ENCODE measurements at places on chromosomes 16 and 17. TPM values are rescaled to one million over a fixed set of nuclear protein-coding genes. Genes with fewer than 3 reads are reported as not detected.

DNA sequence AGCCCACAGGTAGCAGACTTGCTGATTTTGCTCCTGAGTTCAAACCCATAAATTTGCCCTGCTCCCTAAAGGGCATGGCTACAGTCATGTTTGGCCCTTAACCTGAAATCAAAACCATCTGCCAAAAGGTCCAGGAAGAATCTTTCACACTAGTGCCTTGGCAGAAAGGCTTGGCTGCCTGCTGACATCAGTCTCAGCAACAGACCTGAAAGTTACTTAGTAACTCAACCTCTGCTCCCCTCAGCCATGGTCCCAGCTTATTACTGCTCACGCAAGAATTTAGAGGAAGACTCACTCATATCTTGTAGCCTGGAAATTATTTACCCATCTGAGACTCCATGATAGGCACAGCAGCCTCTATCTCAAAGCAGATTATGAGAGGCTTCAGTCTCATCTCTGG is 98.0 kb upstream of the KIF2B start:
- DNase-seq: no peak

DNA sequence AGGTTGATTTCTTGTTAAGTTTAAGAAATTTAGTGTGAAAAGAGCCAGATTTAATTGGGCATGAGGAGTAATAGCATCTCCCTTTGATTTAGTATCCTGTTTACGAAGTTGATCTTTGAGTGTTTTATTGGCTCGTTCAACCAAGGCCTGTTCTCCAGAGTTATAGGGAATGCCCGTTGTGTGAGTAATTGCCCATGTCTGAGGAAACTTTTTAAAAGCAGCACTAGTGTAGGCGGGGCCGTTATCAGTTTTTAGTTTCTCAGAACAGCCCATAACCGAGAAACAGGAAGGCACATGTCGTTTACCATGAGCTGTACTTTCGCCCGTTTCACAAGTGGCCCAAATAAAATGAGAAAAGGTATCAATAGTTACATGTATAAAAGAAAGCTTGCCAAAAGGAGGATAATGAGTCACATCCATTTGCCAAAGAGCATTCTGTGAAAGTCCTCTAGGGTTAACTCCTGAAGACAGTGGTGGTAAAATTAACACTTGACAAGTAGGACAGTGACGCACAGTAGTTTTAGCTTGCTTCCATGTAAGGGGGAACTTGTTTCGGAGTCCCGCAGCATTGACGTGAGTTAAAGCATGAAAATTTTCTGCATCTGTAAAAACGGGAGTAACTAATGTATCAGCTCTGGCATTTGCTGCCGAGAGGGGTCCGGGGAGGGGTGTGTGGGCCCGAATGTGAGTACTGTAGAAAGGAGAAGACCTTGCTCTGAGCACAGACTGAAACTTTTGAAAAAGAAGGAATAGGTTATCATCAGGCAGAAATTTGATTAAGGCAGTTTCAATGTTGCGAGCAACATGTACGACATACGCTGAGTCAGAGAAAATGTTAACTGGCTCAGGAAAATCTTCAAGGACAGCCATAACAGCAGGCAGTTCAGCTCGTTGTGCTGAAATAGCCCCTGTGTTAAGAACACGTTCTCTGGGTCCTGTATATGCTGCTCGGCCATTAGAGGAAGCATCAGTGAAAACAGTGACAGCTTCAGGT is 18.5 kb upstream of the KCTD5 start:
- no peak for DNase-seq

Gene USP36
- total RNA-seq: 21.4 TPM

- DNase-seq: no peak
Measured at GRCh38 chr16:26952411-26952810, 114.3 kb upstream of the C16orf82 start.

Gene MEIOC
- 0.47 TPM for total RNA-seq

Gene PTRH2
- total RNA-seq: 22.1 TPM

Gene NPIPA5
- 2.7 TPM for total RNA-seq

GRCh38 chr16:55289353-55289752 is 34.6 kb upstream of the IRX6 start:
- DNase-seq: no peak

GRCh38 chr16:55701442-55702319 is 45.9 kb downstream of the SLC6A2 start:
- DNase-seq: no peak

DNA sequence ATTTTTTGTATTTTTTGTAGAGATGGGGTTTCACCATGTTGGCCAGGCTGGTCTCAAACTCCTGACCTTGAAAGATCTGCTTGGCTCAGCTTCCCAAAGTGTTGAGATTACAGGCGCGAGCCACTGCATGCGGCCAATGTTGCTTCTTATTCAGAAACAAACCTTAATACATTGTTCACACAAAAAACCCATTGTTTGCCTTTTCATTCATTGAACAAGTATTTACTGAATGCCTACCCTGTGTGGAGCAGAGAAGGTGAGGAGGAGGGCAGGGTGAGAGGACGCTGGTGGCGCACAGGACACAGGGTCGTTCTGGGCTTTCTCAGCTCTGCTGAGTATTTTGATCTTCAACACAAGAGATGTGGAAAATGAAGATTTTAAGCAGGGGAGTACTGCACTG is 8.0 kb upstream of the KRT23 start:
- no peak for DNase-seq

DNA sequence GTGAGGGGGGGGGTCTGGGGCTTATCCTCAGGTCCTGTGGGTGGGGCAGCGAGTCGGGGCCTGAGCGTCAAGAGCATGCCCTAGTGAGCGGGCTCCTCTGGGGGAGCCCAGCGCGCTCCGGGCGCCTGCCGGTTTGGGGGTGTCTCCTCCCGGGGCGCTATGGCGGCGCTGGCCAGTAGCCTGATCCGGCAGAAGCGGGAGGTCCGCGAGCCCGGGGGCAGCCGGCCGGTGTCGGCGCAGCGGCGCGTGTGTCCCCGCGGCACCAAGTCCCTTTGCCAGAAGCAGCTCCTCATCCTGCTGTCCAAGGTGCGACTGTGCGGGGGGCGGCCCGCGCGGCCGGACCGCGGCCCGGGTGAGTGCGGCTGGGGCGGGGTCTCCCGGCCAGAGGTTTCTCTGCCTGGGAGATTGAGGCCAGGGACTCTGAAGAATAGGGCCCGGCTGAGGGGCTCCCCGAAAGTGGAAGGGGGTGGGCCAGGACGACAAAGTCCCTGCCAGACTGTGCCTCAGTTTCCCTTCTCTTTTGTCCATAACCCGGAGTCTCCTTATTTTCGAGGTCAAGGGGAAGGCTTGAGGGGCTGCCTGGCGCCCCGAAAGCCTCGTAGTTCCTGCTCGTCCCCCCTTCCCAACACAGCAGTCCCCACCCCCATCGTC is at the start of gene FGF11:
Gene FGF11, plus strand, starts transcription at position 51 of the 651 bp plus-strand sequence. Its CDS starts 109 bp downstream, at position 160.
- DNase-seq: no peak

DNA sequence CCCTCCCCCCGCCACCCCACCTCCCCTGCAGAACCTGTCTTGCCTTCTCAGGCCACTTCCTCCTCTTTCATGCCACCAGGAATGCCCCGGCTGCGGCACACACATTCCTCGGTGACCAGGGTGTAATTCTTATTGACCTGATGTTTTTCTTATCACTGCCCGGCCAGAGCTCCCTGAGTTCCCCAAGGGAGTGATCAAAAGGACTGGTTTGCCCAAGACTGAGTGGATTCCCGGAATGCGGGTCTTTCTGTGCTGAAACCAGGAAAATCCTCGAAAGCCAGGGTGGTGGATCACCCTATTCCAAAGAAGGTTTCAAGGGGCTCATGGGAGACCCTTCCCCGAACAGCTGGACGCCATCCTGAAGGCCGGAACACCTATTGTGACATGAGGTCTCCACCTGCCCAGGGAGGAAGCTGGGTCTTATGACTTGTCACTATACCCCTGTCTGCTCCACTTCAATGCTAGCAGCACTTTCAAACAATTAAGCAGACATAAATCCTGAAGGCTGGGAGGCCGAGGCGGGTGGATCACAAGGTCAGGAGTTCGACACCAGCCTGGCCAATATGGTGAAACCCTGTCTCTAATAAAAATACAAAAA is 53.0 kb upstream of the RPL38 start:
- DNase-seq: no peak

GRCh38 chr17:14320734-14321475 is 20.0 kb downstream of the HS3ST3B1 start:
- DNase-seq: no peak

DNA sequence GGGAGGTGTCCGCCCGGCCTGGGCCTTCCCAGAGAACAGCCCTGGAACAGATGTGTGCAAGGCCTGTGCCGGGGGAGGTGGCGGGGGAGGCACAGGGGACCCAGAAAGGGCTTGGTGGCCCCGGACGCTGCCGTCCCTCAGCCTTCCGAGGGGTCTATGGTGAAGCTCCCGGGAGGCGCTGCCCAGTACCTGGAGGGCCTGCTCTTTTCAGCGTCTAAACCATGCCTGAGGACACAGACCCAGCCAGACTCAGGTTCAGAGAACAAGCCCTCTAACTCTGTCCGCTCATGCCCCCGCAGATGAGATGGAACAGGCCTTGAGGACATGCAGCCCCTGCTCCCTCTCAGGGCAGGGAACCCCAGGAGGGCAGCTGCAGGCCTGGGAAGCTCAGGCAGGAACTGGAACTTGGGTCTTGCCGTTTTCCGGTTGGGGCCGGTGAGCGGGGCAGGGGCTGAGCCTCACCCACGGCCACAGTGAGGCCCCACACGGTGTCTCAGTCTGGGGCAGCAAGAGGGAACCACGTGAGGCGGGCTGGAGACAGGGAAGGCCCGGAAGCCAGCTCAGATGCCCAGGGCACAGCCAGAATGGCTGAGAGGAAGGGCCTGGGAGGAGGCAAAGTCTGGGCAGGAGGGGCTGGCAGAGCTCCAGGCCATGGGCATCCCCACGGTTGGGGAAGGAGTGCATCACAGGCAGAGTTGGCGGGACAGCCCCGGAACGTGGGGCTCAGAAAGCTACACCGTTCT is 12.5 kb downstream of the SLC16A3 start:
- peak; percentile 41 for DNase-seq

- DNase-seq: no peak
Measured at GRCh38 chr17:11241611-11242226, 706 bp downstream of the SHISA6 start.

GRCh38 chr16:194516-194915 is 14.3 kb downstream of the HBQ1 start:
- DNase-seq: no peak

- DNase-seq: no peak
Measured at GRCh38 chr17:13973960-13974651, 95.2 kb upstream of the COX10 start.

GRCh38 chr17:5772720-5773119 is 188.4 kb upstream of the NLRP1 start:
- DNase-seq: no peak

GRCh38 chr16:67657751-67658518 is 2.1 kb downstream of the ACD start:
- DNase-seq: no peak

DNA sequence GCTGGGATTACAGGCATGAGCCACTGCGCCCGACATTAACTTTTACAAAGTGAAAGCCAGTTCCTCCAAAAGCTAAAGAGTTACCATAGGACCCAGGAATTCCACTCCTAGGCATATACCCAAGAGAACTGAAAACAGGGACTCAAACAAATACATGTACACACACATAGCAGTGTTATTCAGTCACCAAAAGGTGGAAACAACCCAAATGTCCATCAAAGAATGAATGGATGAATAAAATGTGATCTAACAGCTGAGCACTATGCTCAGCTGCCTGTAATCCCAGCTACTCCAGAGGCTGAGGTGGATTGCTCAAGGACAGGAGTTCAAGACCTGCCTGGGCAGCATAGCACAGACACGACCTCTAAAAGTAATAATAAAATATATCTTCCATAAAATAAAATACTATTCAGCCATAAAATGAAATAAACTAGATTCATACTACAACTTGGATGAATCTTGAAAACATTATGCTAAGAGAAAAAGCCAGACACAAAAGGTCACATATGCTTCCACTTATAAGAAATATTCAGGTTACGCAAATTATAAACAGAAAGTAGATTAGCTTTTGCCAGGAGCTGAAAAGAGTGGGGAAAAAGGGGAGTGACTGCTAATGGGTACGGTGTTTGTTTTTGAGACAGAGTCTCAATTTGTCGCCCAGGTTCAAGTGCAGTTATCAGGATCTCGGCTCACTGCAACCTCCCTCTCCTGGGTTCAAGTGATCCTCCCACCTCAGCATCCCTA is 9.3 kb upstream of the USP7 start:
- no peak for DNase-seq

Gene KRTAP2-2
- total RNA-seq: not detected

DNA sequence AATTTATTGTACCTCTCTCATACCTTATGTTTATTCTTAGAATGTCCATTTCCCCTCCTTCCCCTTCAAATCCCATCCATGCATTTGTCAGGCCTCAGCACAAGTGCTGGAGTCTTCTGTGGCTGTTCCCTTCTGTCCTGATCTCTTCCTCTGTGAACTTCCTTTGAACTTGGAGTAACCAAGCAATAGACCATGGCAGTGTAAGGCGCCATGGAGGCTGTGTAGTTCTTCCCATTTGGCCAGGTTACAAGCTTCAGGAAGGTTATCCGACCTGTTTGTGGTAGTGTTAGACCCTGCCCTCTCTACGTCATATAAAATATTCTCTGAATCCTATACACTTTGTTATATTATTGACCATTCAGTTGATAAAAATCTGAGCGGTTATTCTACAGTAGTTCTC is 28.6 kb downstream of the MAP2K6 start:
- no peak for DNase-seq

GRCh38 chr16:56558024-56558747 is 6.7 kb upstream of the MT4 start:
- peak; percentile 38 for DNase-seq

DNA sequence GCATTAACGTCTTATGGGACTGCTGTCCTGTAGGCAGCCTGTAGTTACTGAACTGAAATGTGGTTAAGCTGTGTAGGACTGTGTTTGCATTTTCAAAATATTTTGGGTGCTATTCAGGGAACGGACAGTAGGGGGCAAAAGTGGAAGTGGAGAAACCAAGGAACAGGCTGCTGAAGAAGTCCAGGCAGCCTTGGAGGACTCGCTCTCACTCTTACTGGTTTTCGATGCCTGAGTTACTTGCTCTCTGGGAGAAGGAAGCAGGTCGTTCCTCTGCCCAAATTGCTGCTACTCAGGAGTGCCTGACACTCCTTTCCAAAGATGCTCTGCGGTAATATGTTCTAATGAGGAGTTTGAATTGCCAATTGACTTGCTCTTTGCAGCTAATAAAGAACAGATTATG is 64.5 kb upstream of the RBFOX1 start:
- DNase-seq: no peak

Gene BAIAP3
- 5.8 TPM for total RNA-seq

- DNase-seq: no peak
Measured at GRCh38 chr17:57138956-57139576, 54.0 kb downstream of the AKAP1 start.

Gene ASPHD1
- 17.2 TPM for total RNA-seq

Gene KRTAP16-1
- not detected for total RNA-seq

- no peak for DNase-seq
Measured at GRCh38 chr16:17420816-17421215, 49.9 kb downstream of the XYLT1 start.

GRCh38 chr16:87678618-87679017 is 76.3 kb downstream of the JPH3 start:
- no peak for DNase-seq

DNA sequence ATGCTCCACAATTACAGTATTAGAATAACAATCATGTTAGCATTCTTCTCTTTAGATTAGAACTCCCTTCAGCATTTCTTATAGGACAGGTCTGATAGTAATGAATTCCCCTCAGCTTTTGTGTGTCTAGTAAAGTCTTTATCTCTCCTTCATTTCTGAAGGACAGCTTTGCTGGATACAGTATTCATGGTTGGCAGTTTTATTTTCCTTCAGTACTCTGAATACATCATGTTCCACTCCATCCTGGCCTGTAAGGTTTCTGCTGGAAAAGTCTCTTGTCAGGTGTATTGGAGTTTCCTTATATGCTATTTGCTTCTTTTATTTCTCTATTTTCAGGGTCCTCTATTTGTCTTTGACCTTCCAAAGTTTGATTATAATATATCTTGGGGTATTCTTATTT is 4.0 kb upstream of the ABCA10 start:
- DNase-seq: no peak

Gene ZNF771
- total RNA-seq: 6.9 TPM

Gene PHB1
- 42.0 TPM for total RNA-seq

Gene HES7
- 0.31 TPM for total RNA-seq

Data from occipital lobe (tissue), 3 donors.